ENCODE measurements at places on chromosomes 6 and 20. TPM values are rescaled to one million over a fixed set of nuclear protein-coding genes. Genes with fewer than 3 reads are reported as not detected.
A peak's percentile ranks its signal among the peaks of the same experiment; 100 is the strongest.

DNA sequence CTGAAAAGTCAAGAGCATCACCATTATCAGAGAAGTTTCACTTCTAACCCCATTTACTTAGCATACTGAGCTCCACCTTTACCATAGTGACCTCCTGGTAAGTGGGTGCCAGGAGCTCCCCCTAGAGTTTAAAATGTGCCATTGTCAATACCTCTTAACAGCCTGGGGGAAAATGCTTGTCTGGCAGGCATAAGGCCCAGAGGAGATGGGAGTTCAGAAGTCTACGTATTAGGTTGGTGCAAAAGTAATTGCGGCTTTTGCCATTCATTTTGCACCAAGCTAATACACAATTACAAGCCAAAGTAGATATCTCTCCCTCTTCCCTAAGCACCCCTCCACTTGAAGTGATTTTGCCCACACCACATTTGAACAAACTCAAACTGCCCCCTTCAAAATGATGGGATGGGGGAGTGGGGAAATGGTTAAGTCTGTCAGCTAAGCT is 919.0 kb downstream of the KIF16B start:
- no peak for DNase-seq
- no peaks in the 10 kb centered on the region for H3K27me3 ChIP-seq
- H3K4me3 ChIP-seq, result no peak overlapping the region
- H3K4me1 ChIP-seq, result no peaks in the 10 kb centered on the region

GRCh38 chr20:56630086-56630493 is 984 bp downstream of the TFAP2C start:
- H3K4me3 ChIP-seq, result no peak overlapping the region
- DNase-seq, result no peak
- peaks cover 72% of the 10 kb centered on the region for H3K27me3 ChIP-seq
- no peak overlapping the region for H3K27ac ChIP-seq
- H3K4me1 ChIP-seq, result no peaks in the 10 kb centered on the region
- H3K36me3 ChIP-seq, result no peaks in the 10 kb centered on the region

GRCh38 chr20:57869291-57869950 is 159.6 kb upstream of the PMEPA1 start:
- H3K36me3 ChIP-seq, result no peaks in the 10 kb centered on the region
- H3K27ac ChIP-seq, result no peak overlapping the region
- H3K27me3 ChIP-seq, result peaks cover 7% of the 10 kb centered on the region
- H3K4me3 ChIP-seq, result no peak overlapping the region
- no peak for DNase-seq
- no peaks in the 10 kb centered on the region for H3K4me1 ChIP-seq

GRCh38 chr6:33429750-33430052 is 9.8 kb downstream of the SYNGAP1 start:
- peaks cover 66% of the 10 kb centered on the region for H3K4me1 ChIP-seq
- H3K27me3 ChIP-seq, result no peaks in the 10 kb centered on the region
- no peak for DNase-seq

DNA sequence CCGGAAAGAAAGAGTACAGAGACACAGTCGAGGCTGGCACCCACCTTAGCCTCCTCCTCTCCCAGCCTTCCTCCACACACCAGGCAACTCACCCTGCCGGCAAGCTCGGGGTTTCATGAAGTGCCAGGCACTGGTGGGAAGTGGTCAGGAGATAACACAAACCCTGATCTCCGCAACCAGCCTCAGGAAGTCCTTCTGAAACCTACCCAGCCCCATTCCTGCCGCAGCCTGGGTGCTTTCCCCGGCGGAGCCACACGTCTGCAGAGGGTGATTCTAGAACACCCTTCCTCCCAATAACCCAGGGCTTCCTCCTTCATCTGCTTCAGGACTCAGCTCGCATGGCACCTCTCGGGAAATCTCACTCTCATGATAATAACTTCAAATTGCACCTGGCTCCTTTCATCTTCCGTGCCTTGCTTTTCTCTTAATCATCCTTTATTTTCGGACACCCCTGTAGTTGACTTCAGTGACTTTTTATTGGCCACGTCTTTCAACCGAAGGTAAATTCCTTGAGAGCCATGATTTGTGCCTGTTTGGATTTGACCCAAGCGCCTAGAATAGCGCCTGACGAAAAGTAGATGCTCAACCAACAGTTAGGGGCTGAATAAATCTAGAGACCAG is 8.7 kb upstream of the HLA-E start:
- no peaks in the 10 kb centered on the region for H3K36me3 ChIP-seq
- peak overlapping the region; percentile 34 for H3K4me3 ChIP-seq

DNA sequence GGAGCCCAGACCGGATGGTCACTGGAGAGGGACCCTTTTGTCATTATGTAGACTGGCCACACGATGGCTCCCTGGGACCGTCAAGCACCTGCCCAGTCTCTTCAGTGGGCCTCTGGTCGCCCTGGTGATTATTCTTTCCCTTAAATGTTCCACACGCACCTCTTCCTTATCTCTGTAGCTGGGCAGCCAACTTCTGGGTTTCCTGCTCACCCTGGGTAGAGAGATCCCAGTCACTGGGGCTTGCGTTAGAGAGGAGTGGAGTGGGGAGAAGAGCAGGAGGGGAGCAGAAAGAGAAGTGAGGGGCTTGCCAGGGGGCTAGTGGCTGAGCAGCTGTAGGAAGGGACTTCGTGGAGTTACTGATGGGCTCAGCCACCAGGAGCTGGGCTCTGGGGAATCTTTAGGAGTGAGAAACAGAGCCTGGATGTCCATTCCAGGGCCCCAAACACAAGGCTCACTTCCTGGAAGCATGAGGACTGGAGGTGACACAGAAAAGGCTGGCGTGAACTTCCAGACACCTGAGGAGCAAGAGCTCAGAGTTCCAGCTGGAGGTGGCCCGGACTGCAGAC is 150.1 kb downstream of the DHX35 start:
- no peak overlapping the region for H3K27ac ChIP-seq
- no peaks in the 10 kb centered on the region for H3K36me3 ChIP-seq
- peaks cover 24% of the 10 kb centered on the region for H3K27me3 ChIP-seq

DNA sequence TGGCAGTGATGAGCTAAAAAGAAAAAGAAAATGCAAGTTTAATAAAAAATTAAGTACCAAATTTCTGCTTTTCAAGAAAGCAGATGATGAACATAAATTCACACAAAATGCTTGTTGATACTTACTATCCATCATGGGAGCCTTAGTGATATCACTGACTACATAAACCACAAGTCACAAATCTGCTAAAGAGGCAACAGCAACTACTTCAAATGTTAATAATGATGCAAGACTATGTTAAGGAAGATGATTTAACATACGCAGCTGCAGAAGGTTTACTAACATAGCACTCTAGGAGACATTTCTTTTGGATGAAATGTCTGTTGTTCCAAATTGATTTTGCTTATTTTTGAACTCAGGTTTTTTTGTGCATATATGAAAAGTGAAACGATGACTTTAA is 18.6 kb downstream of the FYN start:
- H3K27ac ChIP-seq, result no peak overlapping the region
- no peaks in the 10 kb centered on the region for H3K27me3 ChIP-seq
- H3K4me3 ChIP-seq, result no peak overlapping the region
- peaks cover 48% of the 10 kb centered on the region for H3K36me3 ChIP-seq
- H3K4me1 ChIP-seq, result peaks cover 87% of the 10 kb centered on the region

DNA sequence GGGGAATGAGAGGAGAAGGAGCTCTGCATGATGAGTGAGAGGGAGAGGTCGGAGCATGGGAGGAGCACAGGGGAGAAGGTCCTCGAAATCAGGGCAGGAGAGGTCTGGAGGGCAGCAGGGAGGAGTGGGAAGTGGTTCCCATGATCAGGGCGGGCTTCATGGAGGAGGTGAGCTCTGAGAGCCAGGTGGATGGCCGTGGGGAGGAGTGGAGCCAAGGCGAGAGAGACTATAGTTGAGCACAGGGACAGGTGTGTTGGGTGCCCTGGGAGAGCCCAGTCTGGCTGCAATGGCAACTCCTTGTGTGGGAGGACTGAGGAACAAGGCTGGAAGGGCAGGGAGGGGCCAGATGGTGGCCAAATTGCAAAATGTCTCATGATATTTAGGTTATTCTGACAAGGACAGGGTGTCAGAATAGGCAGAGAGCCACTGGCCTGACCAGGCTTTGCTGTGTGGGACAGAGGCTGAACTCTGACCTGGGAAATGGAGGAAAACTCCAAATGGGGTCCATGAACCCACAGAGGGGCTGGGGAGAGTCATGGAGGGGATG is 21.4 kb downstream of the TTBK1 start:
- H3K27me3 ChIP-seq, result peaks cover 30% of the 10 kb centered on the region
- H3K36me3 ChIP-seq, result no peaks in the 10 kb centered on the region
- peaks cover 14% of the 10 kb centered on the region for H3K4me1 ChIP-seq
- H3K4me3 ChIP-seq, result no peak overlapping the region
- no peak for DNase-seq

GRCh38 chr20:63070771-63071540 is 64.2 kb upstream of the BHLHE23 start:
- no peak for DNase-seq
- H3K27me3 ChIP-seq, result peaks cover 21% of the 10 kb centered on the region
- no peak overlapping the region for H3K27ac ChIP-seq
- no peaks in the 10 kb centered on the region for H3K4me1 ChIP-seq

GRCh38 chr20:64146301-64146935 is 17.8 kb upstream of the MYT1 start:
- H3K27me3 ChIP-seq, result no peaks in the 10 kb centered on the region
- no peak overlapping the region for H3K27ac ChIP-seq
- no peaks in the 10 kb centered on the region for H3K36me3 ChIP-seq
- no peak for DNase-seq
- no peak overlapping the region for H3K4me3 ChIP-seq

- peak overlapping the region; percentile 2 for H3K4me3 ChIP-seq
- H3K27ac ChIP-seq, result no peak overlapping the region
- peaks cover 4% of the 10 kb centered on the region for H3K36me3 ChIP-seq
- DNase-seq, result no peak
- peaks cover 31% of the 10 kb centered on the region for H3K4me1 ChIP-seq
- H3K27me3 ChIP-seq, result peaks cover 30% of the 10 kb centered on the region
Measured at GRCh38 chr6:108846628-108847027, 1.6 kb upstream of the ARMC2 start.

DNA sequence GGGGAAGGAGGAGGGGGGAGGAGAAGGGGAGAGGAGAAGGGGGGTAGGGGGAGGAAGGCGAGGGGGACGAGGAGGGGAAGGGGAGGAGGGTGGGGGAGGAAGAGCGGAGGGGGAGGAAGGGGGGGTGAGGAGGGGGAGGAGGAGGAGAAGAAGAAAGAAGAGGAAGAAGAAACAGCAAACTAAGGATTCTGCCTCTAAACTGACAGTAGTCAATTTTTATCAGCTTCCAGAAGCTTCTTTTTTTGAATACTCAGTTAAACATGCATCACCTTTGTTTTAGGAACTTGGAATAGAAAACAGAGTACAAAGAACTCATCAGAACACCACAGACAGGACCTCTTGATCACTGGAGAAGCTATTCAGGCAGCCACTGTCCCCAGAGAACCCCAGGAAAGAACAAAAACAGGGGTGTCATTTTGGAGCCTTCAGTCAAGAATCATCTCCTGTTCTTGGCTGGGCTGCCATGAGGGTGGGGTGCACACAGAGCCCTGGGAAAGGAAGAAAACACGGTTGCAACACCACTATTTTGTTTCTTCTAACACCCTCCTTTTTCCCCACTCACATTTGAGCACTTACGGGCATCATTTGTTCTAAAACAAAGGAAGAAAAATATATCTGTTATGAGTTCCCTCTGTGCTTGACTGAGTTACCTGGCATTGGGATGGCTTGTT is 67.4 kb downstream of the TMEM170B start:
- DNase-seq, result no peak
- peaks cover 7% of the 10 kb centered on the region for H3K27me3 ChIP-seq
- H3K27ac ChIP-seq, result no peak overlapping the region
- H3K4me1 ChIP-seq, result no peaks in the 10 kb centered on the region
- H3K4me3 ChIP-seq, result no peak overlapping the region

GRCh38 chr6:100768816-100769351 is 112.2 kb downstream of the ASCC3 start:
- H3K27me3 ChIP-seq, result no peaks in the 10 kb centered on the region
- peaks cover 22% of the 10 kb centered on the region for H3K36me3 ChIP-seq
- peaks cover 5% of the 10 kb centered on the region for H3K4me1 ChIP-seq
- H3K27ac ChIP-seq, result no peak overlapping the region
- no peak overlapping the region for H3K4me3 ChIP-seq

DNA sequence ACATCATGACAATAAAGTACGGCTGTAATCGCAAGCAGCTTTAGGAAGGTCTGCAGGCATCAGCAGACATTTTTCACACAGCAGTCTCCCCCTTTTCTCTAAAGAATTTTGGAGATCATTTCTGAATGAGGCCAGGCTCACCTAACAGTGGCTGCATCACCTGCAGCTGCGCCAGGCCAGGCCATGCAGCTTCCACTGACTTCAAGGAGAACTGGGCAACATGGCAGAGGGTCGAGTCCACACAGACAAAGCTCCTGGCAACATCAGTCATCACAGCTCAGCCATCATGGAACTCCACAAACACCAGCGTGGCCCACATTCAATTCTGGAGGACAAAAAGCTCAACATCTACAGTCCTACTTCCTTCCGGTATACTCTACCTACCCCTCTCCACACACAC is 17.8 kb upstream of the FOXC1 start:
- H3K36me3 ChIP-seq, result no peaks in the 10 kb centered on the region
- H3K4me3 ChIP-seq, result no peak overlapping the region
- peaks cover 29% of the 10 kb centered on the region for H3K27me3 ChIP-seq
- DNase-seq, result no peak
- peaks cover 4% of the 10 kb centered on the region for H3K4me1 ChIP-seq

DNA sequence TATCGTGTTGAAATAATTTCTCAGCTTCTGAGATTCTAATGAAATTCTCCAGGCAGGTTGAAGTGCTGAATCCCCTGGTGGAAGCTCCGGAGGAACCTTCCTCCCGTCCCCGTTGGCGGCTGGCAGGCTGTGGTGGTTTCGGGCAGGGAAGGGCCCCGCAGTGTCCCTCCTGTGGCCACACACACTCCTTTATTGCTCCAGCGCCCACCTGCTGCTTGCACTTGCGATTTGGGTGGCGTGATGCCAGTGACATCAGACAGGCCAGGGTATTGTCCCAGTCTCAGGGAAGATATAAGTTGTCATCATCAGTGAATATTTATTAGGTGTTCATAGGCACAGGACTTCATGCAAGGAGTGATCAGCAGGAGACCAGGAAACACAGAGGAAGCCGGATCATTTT is 530.4 kb downstream of the QKI start:
- peaks cover 13% of the 10 kb centered on the region for H3K27me3 ChIP-seq
- H3K4me1 ChIP-seq, result no peaks in the 10 kb centered on the region
- DNase-seq, result no peak

DNA sequence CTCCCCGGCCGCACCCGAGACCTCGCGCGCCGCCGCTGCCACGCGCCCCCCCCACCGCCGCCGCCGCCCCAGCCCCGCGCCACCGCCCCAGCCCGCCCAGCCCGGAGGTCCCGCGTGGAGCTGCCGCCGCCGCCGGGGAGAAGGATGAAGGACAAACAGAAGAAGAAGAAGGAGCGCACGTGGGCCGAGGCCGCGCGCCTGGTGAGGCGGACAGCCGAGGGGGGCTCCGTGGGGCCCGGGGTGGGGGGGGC is 426 bp downstream of the ASXL1 start:
- peaks cover 72% of the 10 kb centered on the region for H3K4me1 ChIP-seq
- H3K36me3 ChIP-seq, result peaks cover 25% of the 10 kb centered on the region
- H3K27ac ChIP-seq, result no peak overlapping the region
- H3K4me3 ChIP-seq, result no peak overlapping the region
- no peak for DNase-seq

SCRT2 gene
- not detected for total RNA-seq

TRAPPC3L gene
- total RNA-seq, result not detected

SYNCRIP gene
- total RNA-seq, result 217 TPM

MATN4 gene
- total RNA-seq, result 2.1 TPM

BMP2 gene
- 0.12 TPM for total RNA-seq

PBOV1 gene
- not detected for total RNA-seq

HTR1B gene
- total RNA-seq, result not detected

NDUFAF5 gene
- 39.9 TPM for total RNA-seq

SRC gene
- 6.4 TPM for total RNA-seq

PSMB1 gene
- total RNA-seq, result 265 TPM

HSPA12B gene
- total RNA-seq, result not detected

GMPR gene
- 1.2 TPM for total RNA-seq

SUMO4 gene
- total RNA-seq, result 11.6 TPM

LY6G6F gene
- total RNA-seq, result not detected
